ENCODE measurements at places on chromosomes 12 and 14.
A peak's percentile ranks its signal among the peaks of the same experiment; 100 is the strongest.

DNA sequence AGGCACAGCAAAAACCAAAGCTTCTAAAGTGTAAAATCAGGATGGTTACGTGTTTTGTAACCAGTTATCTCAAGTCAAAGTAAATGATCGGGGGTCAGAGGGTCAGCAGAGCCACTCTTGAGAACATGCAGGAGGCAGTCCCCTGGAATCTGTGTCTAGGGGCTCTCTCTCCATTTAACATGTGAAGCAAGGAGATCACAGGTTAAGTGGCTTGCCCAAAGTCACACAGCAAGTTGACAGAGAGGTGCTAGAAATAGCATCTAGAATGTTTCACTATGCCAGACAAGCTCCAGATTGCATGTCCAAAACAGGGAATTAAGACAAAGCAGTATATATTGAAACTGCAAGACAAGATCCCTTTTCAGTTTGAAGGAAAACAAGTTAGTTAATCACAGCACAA, 33.4 kb downstream of the PPTC7 start:
- no peak for DNase-seq

DNA sequence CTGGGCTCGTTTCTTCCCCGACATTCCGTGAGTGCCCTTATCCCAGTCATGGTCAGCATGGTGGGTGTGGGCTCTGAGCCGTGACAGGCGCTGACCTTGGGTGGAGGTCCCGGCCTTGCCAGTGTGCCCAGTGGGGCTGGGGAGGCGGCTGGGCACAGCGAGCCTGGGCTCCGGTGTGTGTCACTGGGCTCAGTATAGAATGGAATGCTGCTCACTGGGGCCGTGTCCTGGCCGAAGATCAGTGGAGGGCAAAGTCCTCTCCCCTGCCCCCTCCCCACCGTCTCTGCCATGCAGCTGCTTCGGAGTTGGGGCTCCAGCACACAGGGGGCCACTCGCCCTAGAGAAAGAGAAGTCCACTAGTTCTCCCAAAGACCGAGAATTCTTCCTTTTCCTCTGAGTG, 164.4 kb downstream of the TSPAN9 start:
- DNase-seq, result no peak

DNA sequence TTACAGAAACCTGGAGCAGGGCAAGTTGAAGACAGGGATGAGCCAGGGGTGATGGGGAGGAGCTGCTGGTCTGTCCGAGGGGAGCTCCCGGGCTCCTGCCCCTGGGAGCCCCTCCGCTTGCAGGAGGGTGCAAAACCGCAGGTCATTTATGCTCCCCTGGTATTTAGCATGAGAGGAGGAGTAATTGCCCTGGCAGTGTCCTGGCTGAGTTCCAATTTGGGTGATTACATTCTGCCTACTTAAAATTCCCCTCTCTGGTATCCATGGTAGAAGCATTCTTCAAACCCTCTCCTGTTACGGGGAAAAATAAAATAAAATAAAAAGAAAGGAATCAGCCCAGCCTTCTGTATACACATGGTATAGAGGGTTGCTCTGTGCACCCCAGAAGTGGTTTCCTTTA, 61.7 kb upstream of the VRK1 start:
- peak; percentile 21 for DNase-seq

GRCh38 chr14:68775614-68776126, 17.2 kb downstream of the ZFP36L1 start:
- no peak for DNase-seq

GRCh38 chr12:113748707-113749432, 217.3 kb downstream of the RBM19 start:
- DNase-seq, result no peak

- DNase-seq, result no peak
These were observed 490.1 kb downstream of the PCNX1 start for GRCh38 chr14:71397371-71397770.

DNA sequence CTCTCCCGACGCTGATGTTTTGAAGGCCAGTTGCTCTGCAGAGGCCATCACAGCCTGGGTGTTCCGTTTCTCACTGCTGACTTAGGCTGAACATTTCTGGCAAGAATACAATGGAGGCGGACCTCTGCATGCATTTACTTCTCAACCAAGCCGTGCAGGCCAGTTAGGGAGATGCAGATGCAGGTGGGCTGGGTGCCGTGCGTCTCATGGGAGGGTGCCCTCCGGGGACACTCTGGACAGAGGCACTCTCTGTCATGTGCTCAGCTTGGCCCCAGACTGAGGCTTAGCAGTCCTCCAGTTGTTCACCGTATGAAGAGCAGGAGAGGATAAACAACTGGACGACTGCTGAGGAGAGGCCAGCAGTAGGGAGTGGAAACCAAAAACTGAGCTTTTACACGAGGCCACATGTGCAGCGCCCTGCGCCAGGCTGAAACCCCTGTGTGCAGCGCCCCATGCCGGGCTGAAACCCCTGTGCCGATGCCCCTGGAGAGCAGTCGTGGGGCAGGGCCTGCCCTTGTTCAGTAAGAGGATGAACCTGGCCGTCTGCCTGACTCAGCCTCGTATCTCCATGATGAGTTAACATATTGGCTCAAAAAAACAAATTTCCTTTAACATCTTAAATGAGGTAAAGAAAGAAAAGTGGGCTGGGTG, 32.3 kb downstream of the DDX51 start:
- DNase-seq, result no peak

- DNase-seq, result no peak
These were observed 223.9 kb downstream of the PTPRO start for GRCh38 chr12:15546102-15546701.

DNA sequence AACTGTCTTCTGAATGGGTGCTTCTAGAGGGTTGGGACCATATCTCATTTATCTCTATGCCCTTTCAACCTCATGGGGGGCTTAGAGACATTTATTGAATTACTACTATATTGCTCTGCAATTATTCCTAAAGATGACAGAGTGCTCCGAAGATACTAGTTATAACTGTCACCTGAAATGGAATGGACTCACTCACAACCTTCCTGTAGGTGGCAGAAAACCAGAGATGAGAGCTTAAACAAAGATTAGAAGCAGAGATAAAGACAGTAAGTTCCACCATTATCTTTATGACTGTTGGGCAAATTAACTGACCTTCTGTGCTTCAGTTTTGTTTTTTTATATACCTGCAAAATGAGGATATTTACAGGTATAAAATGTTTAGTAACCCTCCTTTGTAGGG, 31.5 kb upstream of the GTF2A1 start:
- DNase-seq, result no peak

- DNase-seq, result no peak
These were observed 13.6 kb downstream of the TULP3 start for GRCh38 chr12:2904260-2904659.

DNA sequence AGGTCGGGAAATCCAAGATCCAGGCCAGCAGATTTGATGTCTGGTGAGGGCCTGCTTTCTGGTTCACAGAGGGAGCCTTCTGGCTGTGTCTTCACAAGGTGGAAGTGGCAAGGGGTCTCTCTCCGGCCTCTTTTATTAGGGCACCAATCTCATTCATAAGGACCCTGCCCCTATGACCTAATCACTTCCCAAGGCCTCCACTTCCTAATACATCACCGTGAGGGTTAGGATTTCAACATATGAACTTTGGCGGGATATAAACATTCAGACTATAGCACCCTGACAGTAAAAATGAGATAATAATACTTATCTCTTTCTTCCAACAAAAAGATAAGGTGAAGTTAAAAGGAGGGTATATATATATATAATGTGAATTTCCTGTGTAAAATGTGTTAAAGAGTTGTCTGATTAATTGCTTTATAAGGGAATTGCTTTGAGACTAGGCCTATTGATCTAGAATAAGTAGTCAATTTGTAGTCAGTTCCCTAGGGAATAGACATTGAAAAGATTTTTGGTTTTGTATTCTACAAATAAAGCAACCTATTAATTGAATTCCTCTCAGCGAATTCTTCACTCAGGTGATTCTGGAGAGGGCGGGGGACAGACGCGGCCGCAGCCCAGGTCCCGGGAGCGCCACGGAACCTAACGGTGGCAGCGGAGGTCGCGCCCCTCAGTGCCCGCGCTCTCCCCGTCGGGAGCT, 516 bp upstream of the LGALS3 start:
- DNase-seq, result no peak

DNA sequence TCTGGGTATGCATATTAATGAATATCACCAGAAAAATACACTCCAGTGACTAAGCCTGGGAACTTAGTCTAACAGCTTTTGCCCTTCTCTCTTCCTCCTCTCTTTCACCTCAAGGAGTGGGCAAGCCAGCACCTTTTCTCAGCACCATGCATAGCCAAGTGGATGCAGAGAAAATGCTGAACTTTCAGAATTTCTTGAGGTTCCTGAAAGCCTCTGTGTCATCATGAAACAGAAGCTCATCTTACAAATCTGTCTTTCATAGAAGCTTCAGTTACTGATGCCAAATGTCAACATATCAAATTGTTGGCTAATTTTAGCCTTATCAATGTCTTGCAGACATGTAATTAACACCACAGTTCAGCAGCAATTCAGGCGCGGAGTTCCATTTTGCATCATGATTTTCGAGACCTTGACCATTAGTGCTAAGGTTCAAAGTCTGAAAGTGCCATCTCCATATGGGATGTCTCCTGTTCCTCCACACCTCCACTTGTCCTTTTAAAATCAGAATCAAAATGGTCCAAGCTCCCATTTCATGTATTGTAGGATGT, 51.1 kb upstream of the RPH3A start:
- no peak for DNase-seq

GRCh38 chr12:45235087-45236025, 19.5 kb downstream of the ANO6 start:
- DNase-seq, result no peak

DNA sequence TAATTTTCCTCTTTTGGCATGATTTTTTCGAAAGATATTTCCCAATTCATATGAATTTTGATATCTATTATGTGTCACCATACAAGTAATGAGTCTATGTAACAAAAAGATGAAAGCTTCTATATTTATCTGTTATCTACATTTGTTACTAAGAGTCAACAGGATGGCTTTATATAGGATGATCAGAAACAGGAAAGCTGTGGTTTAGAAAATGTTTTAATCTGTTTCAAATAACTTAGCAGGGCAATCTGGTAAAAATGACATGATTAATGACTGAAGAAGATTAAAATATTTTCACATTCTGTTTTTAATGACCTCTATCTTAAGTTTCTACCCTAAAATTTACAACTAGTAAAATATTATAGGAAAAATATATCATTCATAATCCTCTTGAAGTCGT, 105.8 kb downstream of the MSRB3 start:
- no peak for DNase-seq

DNA sequence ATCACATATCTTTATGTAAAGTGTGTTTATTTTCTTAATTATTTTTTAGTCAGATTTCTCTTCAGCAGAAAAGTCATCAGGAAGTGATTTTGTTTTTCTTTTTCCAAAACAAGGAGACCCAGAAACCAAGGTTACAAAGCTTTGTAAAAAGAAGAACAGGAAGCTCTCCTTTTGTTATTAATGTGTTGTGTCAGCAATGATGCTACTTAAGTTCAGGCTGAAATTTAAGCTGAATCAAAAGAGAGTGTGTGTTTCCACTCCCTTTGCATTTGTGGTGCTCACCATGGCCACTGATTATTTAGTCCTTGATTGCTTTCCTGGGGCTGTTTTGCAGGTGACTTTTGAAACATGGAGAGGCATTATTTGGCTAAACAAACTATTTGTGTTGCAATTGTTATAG, 155.3 kb upstream of the ATP2B1 start:
- DNase-seq, result peak; percentile 36

DNA sequence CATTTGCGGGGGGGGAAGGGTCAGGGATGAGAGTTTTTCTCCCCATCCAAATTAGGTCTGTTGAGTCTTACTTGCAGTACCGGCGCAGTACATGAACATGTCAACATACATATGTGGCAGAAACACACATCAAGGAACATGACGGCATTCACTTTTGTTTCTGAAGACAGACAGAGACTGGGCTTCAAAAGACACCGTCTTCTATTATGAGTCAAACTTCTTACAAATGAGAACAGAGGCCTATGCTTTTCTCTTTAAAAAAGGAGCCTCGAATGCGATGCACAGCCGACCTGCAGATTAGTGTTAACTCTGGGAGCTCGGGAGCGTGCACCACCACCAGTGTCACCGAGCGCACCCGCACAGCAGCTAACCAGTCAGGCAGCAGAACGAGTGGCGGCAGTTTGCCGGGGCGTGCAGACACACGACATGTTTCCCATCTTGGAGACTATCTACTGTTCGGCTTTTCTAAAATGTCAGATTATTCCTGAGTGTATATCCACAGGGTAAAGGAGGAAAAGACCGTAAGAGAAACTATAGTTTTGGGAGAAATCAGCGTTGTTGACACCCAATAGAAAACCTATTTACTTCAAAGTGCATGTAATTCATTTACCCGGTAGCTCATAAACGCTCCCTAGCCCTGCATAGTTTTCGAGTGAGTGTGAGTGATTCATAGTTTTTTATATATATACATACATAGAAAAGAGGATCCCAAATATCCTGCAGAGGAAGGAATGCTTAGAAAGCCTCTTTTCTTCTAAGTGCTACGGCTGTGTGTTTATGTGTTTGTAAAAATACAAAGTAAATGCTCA, 33.0 kb downstream of the UBR7 start:
- DNase-seq, result no peak

- peak; percentile 10 for DNase-seq
These were observed 40.9 kb upstream of the VASH1 start for GRCh38 chr14:76720382-76720813.

GRCh38 chr14:104872469-104873341, 7.6 kb downstream of the CEP170B start:
- no peak for DNase-seq

- no peak for DNase-seq
These were observed 521 bp upstream of the GMFB start for GRCh38 chr14:54489318-54489683.

DNA sequence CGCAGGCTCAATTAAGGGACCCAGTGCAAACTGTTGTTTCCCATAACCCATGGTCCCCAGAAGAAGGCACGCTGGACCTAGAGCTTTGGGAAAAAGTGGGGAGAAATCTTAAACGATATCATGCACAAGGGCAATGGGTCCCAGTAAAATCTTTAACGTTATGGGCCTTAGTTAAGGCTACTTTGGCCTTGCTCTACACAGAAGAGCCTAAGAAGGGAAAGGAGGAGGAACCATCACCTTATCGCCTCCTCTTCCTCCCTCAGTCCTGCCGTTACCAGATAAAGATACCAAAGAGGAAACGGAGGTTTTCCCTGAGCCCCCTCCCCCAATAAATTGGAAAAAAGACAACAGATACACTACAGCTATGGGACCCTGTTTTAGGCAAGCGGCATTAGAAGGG, 116.9 kb downstream of the PPHLN1 start:
- no peak for DNase-seq

GRCh38 chr12:31896514-31897039, 62.6 kb upstream of the RESF1 start:
- DNase-seq, result no peak
